Stimulated activated CD4-positive, alpha-beta T cell treated with anti-CD3 and anti-CD28 coated beads, Interleukin-1b, Interleukin-23, amount 100 ng/mL, for 48 hours (primary cell): ENCODE measurements at places on chromosomes 2 and 18.
A peak's percentile ranks its signal among the peaks of the same experiment; 100 is the strongest.

GRCh38 chr2:181972431-181973170, 13.1 kb upstream of the PPP1R1C start:
- DNase-seq, result no peak

GRCh38 chr2:106953236-106953635, 67.3 kb upstream of the ST6GAL2 start:
- DNase-seq, result no peak

- DNase-seq, result no peak
Observed at GRCh38 chr2:217755027-217755745, 247.6 kb downstream of the TNS1 start.

- no peak for DNase-seq
Observed at GRCh38 chr2:36464006-36464721, 108.6 kb downstream of the CRIM1 start.

DNA sequence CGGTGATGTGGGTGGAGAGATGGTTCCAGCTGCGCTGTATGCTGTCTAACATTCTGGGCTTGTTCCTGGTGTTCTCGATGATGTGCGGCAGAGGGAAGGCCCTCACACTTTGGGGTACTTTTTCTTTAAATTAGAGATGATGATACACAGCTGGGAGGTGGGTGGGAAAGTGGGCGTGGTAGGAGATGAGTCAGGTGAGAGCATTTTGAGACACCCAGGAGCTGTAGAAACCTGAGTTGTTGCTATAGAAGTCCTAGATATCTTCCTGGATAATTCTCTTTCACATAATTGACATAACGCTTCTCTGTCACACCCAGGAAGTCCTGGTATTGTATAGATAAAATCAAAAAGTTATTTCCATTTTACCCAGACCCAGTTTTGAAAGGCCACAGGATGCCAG, 103.8 kb upstream of the ALKAL2 start:
- no peak for DNase-seq

DNA sequence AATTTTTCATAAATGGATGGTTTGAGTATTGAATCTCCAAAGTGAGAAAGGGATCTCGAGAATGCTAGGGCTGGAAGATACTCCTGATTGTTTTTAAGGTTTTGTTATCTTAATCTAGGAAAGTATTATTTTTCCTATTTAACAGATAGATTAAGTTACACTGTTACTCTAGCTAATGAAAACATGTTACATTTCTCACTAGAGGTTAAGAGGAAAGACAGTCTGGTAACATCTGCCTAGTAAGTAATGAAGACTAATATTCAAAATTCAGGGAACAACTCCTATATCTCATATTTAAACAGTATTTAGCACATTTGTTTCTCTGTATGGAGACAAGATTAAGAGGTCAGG, 2.0 kb downstream of the GALNT3 start:
- no peak for DNase-seq

DNA sequence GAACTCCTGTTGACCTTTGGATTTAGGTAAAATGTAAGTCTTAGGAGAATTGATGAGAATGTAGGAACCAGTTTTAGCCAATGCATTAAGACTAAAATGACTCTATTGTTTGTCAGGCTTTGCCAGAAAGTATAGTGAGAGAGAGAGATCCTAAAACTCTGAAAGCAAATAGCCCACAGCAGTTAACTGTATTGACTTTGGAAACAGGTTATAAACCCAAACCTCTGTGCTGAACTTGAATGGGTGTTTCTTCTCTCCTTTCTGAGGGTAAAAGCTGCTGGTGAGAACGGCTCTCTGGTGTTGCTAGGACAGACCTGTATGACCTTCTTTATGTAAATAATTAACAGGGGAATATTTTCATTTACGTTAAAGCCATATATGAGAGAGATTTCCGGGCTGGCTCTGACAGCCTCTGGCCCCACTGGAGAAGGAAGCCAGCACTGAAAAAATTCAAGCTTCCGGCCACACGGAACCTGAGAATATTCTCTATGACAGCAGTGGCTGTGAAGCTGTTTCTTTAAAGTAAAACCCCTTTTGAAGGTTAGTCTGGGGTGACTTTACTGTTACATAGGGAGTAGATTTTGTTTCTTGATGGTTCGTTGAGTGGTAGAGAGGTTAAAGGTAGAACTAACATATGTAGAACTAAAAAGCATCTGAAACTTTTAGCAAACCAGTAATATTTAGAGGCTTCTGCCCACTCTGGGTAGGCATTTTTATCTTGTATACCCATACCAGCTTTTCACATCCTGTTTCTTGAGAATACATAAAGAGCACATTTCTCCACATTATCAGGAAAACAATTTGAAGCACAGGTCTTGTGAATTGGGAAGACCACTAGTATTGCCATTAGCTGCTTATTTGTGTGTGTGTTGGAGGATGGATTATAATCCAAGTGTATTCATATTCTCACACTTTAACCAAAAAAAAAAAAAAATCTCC, 123.8 kb downstream of the SPTBN1 start:
- peak; percentile 36 for DNase-seq

DNA sequence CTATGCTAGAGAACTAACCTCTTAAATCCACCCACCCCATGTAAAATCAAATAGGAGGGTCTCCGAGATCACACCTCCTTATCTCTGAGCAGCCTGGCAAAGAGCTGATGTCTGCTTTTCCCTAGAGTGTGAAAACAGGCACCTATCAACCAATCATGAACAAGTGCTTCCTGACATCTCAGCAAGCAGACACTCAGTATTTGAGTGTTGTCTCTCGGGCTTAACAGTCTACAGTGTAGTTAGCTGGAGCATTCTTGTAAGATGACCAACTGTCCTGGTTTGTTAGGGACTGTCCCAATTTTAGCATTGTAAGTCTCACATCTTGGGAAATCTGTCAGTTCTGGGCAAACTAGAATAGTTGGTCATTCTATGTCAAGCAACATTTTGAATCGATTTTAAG, 26.4 kb downstream of the MARCHF4 start:
- DNase-seq, result no peak

GRCh38 chr2:147553775-147554271, 291.0 kb upstream of the ACVR2A start:
- no peak for DNase-seq

GRCh38 chr18:59814891-59815290, 84.9 kb upstream of the PMAIP1 start:
- DNase-seq, result no peak

GRCh38 chr2:96945014-96945413, 41.4 kb downstream of the FAM178B start:
- no peak for DNase-seq

- no peak for DNase-seq
Observed at GRCh38 chr2:66582104-66582986, 147.4 kb downstream of the MEIS1 start.

- no peak for DNase-seq
Observed at GRCh38 chr2:8722986-8723385, 41.1 kb downstream of the ID2 start.
